ENCODE measurements at places on chromosomes 4 and X. TPM values are rescaled to one million over a fixed set of nuclear protein-coding genes. Genes with fewer than 3 reads are reported as not detected.

GRCh38 chr4:654871-655463, 19.1 kb downstream of the ATP5ME start:
- H3K4me1 ChIP-seq, result no peaks in the 10 kb centered on the region
- DNase-seq, result no peak
- no peaks in the 10 kb centered on the region for H3K36me3 ChIP-seq
- no peak overlapping the region for H3K27ac ChIP-seq

GRCh38 chr4:4666693-4667621, 125.1 kb upstream of the STX18 start:
- peak; percentile 76 for DNase-seq
- H3K36me3 ChIP-seq, result no peaks in the 10 kb centered on the region
- peaks cover 7% of the 10 kb centered on the region for H3K4me1 ChIP-seq
- no peaks in the 10 kb centered on the region for H3K27me3 ChIP-seq

GRCh38 chr4:113471146-113471860, 290.2 kb downstream of the CAMK2D start:
- H3K4me3 ChIP-seq, result no peak overlapping the region
- no peaks in the 10 kb centered on the region for H3K4me1 ChIP-seq
- DNase-seq, result no peak
- no peaks in the 10 kb centered on the region for H3K27me3 ChIP-seq
- peak overlapping the region; percentile 84 for H3K27ac ChIP-seq
- peaks cover 2% of the 10 kb centered on the region for H3K36me3 ChIP-seq

The GABRG1 gene
- total RNA-seq, result not detected

GRCh38 chr4:70239884-70240591, 2.4 kb upstream of the CSN3 start:
- DNase-seq, result peak; percentile 99
- H3K27ac ChIP-seq, result no peak overlapping the region
- no peaks in the 10 kb centered on the region for H3K27me3 ChIP-seq

DNA sequence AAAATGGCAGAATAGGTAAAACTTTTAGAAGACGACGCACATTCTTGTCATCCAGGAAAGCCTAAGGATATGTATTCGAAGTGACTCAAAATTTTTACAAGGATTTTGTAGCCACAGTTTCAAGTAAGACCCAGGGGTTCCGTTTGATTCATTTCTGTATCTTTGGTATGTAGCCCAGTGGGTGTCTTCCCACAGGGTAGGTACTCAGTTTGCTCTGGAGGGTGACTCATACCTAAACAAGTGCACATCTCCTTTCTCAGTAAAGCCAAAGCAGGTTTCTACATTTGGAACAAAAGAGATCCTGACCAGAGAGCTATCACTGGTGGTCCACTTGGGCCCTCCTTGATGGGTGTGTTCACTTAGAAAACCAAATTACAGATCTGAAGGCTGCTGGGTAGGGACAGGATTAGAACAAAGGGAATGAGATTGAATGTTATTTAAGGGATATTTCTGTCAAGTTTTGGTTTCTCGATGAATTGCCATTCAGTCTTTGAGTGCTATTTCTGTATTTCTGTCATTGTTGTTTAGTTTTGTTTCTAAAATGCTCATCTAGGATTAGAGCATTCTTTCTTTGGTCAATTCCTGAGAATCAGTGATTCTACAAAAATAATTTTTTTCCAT, 56.1 kb downstream of the PLS3 start:
- H3K27ac ChIP-seq, result no peak overlapping the region
- no peaks in the 10 kb centered on the region for H3K36me3 ChIP-seq
- no peak overlapping the region for H3K4me3 ChIP-seq

The XK gene
- 3.1 TPM for total RNA-seq

Measured in lung (tissue), 17 donors.